ENCODE measurements at places on chromosomes 16 and 17.

DNA sequence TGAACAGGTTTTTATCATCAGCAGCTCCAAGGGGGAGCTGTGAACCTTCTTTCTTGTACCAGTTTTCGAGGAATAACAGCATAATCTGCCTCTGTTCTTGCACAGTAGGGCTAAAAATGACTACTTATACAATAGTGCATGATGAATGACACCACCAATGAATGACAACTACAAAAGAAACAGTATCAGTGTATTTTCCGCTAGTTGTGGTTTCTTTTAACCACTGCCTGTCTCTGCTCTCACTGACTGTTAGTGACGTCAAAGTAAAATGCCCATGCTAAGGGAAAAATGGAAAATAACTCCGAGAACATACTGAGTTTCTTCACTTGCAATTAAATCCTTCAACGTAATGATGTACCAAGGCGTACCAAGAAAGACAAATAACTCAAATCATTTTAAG lies 294.9 kb downstream of the MAP2K6 start:
- H3K36me3 ChIP-seq, result no peaks in the 10 kb centered on the region
- H3K4me3 ChIP-seq, result no peak overlapping the region
- no peaks in the 10 kb centered on the region for H3K27me3 ChIP-seq
- no peak overlapping the region for H3K27ac ChIP-seq
- no peak for DNase-seq

DNA sequence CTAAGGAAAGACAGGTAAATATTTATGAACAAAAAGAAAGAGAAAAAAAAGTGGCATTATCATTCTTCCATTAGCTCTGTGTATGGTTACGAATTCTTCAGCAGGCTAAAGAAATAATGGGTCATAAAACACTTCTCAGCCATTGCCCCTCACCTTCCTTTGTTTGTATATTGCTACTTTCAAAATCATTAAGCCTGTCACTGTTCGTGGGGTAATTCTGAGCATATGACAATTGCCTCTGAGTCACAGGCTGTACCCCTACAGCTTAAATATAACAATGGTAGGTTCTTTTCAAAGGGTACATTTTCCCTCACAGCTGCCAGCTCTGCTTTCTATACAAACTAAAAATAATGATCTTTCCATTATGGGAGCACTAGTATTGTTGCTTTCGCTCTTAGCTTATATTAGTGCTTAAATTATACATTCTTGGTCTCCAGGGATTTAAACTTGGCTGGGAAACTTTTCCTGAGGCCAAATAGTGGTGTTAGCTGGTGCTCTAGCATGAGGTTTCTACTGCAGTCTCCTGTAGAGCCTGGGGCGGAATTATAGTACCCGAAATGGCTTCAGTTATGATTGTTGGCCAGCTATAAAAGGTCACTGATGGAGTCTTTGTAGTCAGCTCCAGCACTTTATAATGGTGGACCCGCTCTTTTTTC lies 74.7 kb upstream of the CDH11 start:
- H3K4me3 ChIP-seq, result no peak overlapping the region
- H3K27me3 ChIP-seq, result no peaks in the 10 kb centered on the region
- DNase-seq, result no peak
- H3K27ac ChIP-seq, result no peak overlapping the region
- H3K4me1 ChIP-seq, result no peaks in the 10 kb centered on the region

DNA sequence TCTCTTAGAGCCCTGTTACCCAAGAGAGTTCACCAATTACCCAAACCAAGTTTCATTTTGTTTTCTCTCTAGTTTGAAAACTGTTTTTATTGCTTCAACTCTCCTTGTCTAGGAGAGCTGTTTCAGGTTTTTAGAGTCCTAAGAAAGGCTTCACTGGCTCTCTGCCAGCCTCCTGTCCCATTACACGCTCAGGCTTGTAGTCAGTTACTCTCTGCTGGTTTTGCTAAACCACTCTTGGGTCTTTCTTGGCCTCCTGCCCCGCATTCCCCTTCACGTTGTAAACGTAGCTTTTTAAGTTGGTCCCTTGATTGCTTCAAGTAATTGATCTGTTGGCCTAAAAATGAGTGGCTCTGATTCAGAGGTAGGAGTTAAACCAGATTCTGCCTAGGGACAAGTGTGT lies 529.1 kb downstream of the MAF start:
- H3K27ac ChIP-seq, result no peak overlapping the region
- no peak for DNase-seq
- no peaks in the 10 kb centered on the region for H3K36me3 ChIP-seq
- H3K4me3 ChIP-seq, result no peak overlapping the region
- H3K4me1 ChIP-seq, result peaks cover 11% of the 10 kb centered on the region

GRCh38 chr16:88374736-88375135 lies 8.0 kb upstream of the ZNF469 start:
- H3K27me3 ChIP-seq, result no peaks in the 10 kb centered on the region
- no peak overlapping the region for H3K27ac ChIP-seq
- H3K4me1 ChIP-seq, result peaks cover 5% of the 10 kb centered on the region
- H3K4me3 ChIP-seq, result no peak overlapping the region
- DNase-seq, result no peak

DNA sequence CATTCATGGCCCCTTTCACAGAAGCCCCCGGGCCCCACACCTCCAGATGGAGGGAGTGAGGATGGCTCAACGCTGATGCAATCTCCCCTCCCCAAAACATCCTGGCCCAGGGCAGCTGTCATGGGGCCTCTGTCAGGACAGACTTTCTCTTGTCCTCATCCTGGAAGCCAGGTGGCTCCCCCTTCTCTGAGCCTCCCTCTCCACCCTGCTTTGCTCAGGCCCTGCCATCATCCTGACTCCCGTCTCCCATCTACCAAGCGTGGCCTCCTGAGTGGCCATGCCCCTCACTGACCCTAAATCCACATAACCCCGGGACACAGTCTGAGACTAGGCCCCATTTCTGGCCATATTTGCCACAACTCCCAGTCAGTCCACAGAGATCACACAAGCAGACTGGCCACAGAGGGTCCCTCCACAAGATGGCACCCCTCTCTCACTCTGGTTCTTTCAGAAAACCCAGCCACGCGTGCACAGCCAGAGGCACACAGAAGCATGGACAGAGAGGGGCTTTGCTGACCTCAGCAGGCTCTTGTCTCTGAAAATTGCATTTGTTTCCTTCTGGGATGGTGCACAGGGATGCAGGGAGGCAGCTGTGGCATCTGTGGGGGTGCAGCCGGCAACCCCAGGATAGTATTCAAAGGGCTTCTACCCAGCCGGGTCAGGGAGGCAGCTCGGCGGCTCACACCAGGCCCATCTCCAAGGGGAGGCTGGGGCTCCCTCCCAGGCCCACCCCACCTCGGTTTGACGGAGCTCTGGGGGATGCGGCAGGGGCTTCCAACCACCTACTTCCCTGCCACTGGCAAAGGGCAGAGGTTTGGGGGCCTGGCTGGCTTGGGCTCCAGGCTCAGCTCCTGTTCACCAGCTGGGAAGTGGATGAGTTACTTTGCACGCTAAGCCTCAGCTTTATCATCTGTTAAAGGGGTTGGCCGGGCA lies 16.9 kb downstream of the DOC2B start:
- H3K4me3 ChIP-seq, result no peak overlapping the region
- H3K27me3 ChIP-seq, result no peaks in the 10 kb centered on the region
